Tibial nerve (tissue), 4 donors: ENCODE measurements at places on chromosomes 2 and 18. TPM values are rescaled to one million over a fixed set of nuclear protein-coding genes. Genes with fewer than 3 reads are reported as not detected.

The ACTG2 gene
- total RNA-seq, result 20.1 TPM

DNA sequence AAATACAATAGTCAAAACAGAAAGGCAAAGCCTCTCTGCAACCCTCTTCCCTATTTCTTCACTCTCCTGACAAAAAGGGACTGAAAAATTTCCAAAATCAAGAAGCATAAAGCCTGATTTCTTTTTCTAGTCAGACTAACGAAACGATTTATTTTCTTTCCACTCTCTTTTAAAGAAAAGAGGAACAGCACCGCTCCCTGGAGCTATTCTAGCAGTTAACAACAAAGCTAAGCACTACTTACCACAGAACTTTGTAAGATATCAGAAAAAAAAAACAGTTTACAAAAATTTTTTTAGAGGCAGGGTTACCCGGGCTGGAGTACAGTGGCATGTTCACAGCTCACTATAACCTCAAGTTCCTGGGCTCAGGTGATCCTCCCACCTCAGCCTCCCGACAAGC, 14.4 kb upstream of the FHL2 start:
- DNase-seq, result no peak

- no peak for DNase-seq
Measured at GRCh38 chr2:148936857-148937450, 61.9 kb downstream of the KIF5C start.

- DNase-seq, result no peak
Measured at GRCh38 chr2:2839782-2840531, 508.9 kb upstream of the MYT1L start.

GRCh38 chr18:33157893-33158292, 282.6 kb downstream of the CCDC178 start:
- DNase-seq, result no peak

GRCh38 chr2:58644451-58644850, 403.3 kb upstream of the FANCL start:
- no peak for DNase-seq

The MERTK gene
- total RNA-seq, result 61.8 TPM

DNA sequence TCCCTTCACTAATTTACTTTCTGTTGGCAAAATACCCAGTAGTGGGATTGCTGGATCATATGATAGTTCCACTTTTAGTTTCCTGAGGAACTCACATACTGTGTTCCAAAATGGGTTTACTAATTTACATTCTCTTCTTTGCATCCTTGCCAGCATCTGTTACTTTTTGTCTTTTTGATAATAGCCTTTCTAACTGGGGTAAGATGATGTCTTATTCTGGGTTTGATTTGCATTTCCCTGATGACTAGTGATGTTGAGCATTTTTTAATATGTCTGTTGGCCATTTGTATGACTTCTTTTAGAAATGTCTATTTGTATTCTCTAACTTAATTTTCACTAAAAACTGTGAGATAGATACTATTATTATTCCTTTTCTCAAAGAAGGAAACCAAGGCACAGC, 411.7 kb downstream of the SOCS6 start:
- DNase-seq, result no peak

The SLC9A4 gene
- total RNA-seq, result not detected

GRCh38 chr2:52668724-52669123, 1098.9 kb upstream of the CHAC2 start:
- DNase-seq, result no peak

DNA sequence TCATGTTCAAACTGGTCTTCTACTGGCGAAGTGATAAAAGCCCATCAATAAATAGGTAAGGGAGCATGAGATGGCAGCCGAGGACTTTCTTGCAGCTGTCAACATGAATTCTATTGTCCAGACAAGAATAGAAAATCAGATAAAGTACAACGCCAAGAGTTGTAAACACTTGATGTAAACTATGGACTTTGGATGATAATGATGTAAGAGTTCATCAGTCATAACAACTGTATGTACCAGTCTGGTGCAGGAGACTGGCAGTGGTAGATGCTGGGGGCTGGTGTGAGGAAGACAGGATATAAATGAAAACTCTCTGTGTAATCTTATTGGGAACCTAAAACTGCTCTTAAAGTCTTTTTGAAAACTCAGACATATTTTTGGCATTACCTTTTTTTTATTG, 155.9 kb upstream of the RASGRP3 start:
- DNase-seq, result no peak

The PLGLB2 gene
- total RNA-seq, result 6.7 TPM

DNA sequence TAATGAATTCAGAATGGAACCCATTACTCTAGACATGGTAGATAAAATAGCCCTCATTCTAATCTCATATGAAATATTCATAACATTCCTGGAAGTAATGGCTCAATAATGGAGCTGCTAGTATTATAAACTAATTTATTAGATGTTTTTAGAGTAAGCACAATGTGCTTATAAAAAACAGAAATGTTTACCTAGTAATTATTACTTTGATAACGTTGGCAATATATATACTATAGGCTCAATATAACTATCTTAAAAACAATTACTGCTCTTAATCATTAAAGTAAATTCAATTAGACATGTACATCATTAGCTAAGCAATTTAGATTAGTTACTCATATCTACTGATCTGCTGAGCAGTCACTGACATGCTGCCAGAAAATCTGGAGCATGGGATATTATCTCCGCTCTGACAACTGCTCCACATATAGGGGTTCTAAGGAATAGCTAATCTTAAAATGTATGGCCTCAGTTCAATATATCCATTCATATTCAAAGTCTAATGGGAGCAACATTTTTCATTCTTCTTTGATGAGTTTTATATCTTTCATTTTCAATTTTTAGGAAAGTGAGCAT, 19.4 kb downstream of the PPP1R1C start:
- no peak for DNase-seq

The G6PC2 gene
- total RNA-seq, result not detected

GRCh38 chr2:105712981-105713596, 31.6 kb upstream of the NCK2 start:
- DNase-seq, result peak; percentile 13

- no peak for DNase-seq
Measured at GRCh38 chr18:51478908-51479307, 281.4 kb upstream of the MEX3C start.

DNA sequence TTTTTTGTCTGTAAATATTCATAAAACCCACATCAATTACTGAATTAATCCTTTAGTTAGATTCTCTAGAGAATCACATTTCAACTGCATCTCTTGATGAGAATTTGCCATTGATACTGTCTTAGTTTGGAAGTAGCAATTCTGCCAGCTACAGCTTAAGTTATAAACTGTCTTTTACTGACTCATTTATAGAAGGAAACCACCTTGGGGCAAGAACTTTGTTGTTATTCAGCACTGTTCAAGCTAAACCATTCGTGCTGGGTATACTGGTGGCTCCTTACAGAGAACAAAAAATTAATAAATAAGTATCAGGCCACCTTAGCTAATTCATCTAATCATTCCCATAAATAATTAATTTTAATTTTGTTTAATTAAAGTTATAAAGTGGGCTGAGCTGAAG, 1082.6 kb upstream of the CELF4 start:
- DNase-seq, result no peak

DNA sequence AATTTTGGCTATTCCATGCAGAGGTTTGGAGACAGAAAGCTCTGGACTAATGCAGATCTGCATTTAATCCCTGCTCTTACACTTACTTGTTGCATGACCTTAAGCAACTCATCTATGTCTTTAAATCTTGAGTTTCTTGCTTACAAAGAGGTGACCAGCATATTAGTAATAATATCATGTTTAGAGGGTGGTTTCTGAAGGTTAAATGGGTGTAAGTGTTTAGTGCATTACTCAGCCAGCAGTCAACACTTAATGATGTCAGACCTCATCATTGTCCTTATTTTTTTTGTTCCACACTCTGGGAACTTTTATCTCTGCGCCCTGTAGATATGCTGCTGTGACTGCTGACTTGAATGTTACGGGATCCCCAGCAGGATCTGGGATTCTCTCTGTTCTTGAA, 1.7 kb downstream of the IL1RL1 start:
- no peak for DNase-seq

- no peak for DNase-seq
Measured at GRCh38 chr2:11914455-11914854, 168.0 kb downstream of the LPIN1 start.

DNA sequence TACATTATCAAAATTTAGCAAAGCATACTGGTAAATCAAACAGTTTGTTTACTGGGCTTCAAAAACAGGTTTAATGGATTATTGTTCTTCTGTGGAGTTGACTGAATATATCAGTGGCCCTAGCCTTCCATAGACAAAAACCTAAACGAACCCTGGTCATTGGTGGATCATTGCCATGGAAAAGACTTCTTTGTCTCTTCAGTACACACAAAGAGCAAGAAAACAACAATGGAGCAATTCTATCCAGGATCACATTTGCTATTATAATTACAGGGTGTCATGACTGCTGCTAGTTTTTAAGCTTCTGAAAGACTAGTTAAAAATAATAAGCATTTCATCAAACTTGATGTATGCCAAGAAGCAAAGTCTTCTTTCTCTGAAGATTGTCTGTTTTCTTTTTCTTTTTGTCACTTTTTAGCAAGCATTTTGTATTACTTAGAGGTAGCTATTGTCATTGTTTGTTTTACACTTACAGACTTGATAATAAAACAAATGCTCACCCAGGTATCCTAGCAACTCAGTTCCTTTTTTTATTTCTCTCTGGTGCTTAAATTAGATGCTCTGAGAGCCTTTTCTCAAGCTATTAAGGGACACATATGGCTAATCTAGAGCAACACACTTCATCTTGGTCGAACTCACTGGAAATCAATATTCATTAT, 1228.7 kb upstream of the DDX18 start:
- DNase-seq, result no peak

The GPATCH11 gene
- total RNA-seq, result 17.0 TPM

DNA sequence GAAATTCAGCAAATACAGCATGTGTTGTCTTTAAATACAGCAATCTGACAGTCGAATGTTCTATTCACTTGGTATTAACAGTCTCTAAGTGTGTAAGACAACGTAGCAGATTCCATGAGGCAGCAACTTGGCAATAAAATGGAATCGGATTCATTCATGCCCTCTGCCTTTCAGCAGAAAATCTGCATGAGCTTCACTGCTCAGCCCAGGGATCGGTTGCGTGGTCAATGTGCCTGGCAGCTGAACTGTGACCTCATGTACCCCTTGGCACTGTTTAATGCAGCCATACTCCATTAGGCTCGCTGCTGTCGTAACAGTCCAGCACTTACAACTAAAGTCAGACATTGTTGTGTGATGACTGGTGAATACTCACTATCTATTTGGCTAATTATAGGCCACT, 17.7 kb upstream of the RGPD4 start:
- no peak for DNase-seq

- no peak for DNase-seq
Measured at GRCh38 chr2:182694189-182694588, 21.9 kb upstream of the DNAJC10 start.

The SCRN3 gene
- total RNA-seq, result 32.0 TPM

DNA sequence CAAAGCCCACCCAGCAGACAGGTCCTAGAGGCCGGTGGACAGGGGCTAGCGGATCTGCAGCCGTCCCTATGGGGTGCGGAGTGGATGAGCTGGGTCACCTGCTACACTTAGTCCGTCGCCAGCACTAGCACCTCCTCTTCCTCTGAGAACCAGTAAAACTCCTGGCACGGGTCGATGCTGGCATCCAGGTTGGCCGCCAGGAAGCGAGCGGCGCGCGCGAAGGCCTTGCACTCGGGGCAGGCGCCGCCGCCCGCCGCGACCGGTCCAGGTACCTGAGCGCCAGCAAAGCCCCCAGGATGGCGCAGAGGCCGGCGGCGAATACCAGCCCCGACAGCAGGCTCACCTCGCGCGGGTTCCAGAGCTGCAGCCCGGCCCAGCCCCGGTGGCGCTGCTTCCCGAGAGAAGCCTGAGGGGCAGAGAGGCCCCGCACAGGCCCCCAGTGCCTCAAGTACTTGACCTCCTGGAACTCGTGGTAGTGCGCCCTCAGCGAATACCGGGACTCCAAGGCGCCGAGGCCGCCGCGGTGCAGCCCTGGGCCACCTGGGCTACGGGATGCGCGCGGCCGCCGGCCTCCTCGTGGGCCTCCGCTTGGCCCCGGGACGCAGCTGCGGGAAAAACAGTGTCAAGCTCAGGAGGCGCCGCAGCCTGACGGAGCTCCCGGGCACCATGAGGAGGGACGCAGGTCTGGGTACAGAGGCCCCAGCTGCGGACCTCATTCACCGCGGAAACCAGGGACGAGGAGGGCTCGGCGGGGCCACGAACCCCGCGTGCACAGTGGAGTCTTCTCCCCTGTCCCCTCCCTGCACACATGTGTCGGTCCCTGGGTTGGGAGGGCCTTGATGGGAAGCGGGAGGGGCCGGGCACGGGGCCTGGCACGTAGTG, 27.5 kb upstream of the ALPP start:
- no peak for DNase-seq

The LRP1B gene
- total RNA-seq, result 3.1 TPM

DNA sequence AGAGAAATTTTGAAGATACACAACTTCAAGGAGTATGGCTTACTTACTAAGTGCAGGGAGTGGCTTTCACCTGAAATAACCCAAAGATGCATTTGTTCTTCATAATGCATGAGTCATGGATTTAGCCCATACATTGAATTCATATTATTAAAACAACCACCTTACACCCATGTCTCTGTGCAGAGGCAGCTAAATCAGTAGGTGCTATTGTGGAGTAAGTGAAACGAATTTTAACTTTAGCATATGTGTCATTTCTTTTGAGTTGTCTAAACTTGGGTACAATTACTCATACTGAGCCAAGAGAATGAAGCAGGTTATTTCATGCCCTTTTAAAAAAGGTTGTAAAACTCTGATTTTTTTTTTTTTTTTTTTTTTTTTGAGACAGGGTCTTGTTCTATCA, 11.0 kb upstream of the ANKRD29 start:
- DNase-seq, result no peak

DNA sequence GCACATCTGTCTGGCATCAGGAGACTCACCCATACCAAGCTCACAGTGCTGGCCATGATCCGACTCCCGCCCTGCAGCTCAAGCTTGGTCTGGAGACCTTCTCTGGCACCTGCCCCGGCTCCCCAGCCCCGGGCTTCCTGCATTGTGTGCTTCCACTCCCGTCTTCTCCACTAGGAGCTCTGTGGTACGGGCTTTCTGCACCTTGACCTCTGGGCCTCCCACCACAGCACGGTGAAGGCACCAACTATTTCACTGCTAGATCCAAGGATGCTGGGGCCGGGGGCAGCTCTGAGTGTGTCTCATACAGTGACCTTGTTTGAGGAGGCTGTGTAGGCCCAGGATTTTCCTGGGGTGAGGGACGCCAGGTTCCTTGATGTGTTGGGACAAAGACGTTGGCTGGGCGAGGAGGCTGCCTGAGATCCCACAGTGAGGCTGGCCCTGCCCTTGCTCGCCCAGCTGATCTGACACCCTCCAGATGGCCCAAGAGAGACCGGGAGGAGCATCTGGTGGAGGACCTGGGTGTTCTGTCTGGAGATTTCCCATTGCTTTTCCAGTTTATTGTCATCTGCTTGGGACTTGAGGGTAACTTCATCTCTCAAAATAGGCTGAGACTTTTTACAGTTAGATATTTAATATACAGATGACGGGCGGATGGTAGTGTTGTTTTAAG, 64.0 kb downstream of the HPCAL1 start:
- DNase-seq, result no peak

GRCh38 chr2:46294176-46294836, 2.9 kb upstream of the EPAS1 start:
- DNase-seq, result no peak
